NCI-H510A treated with DMSO at 0.1 percent for 48 hours (cell line): ENCODE measurements at places on chromosomes 4 and X.
A peak's percentile ranks its signal among the peaks of the same experiment; 100 is the strongest.

DNA sequence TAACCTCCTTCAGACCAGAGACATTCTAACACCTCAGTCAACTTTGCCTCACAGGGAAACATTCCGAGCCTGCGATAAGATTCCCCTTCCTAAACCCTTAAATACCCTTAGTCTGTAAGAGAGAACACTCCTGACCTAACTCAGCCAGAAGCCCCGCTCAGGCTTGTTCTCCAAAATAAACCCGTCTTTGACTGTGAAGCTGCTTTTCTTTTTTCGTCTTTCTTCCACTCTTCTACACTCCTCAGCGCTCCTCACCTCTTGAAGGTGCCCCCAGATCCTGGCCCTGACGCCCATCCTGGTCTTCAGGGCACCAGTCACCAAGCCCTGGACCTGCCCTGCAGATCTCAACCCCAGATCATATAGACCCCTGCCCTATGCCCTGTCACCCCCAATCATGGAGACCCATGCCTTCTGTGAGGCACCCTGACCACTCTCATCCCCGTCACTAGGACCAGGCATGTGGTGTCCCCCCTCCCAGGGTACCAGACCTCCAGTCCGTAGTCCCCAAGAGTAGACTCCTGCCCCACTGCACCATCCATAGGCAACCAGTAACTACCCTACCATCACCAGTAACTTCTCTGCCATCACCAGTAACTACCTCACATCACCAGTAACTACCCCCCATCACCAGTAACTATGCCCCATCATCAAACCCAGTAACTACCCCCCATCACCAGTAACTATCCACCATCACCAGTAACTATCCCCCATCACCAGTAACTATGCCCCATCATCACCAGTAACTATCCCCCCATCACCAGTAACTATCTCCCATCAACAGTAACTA lies 3.5 kb downstream of the ASMTL start:
- DNase-seq: no peak

DNA sequence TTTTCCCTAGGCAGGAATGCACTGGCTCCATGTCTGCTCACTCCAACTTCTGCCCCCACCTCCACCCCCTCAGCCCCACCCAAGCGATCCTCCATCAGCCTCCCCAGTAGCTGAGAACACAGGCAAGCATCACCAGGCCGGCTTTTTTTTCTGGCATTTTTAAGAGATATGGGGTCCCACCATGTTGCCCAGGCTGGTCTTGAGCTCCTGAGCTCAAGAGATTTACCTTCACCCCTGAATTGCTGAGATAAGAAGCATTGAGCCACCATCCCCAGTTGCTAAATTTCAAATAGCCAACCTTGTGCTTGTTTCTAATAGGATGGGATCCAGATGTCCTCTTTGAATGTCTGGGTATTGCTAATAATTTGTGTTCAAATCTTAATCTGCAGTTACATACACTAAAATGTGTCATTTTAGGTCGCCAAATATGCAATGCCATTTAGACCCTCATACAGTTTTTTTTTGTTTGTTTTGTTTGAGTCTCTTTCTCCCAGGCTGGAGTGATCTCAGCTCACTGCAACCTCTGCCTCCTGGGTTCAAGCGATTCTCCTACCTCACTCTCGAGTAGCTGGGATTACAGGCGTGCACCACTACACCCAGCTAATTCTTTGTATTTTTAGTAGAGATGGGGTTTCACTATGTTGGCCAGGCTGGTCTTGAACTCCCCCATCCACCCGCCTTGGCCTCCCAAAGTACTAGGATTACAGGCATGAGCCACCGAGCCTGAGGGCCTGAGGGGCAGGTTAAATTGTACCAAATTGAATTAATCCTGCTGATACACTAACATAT lies 8.8 kb downstream of the LARP7 start:
- no peak for DNase-seq

DNA sequence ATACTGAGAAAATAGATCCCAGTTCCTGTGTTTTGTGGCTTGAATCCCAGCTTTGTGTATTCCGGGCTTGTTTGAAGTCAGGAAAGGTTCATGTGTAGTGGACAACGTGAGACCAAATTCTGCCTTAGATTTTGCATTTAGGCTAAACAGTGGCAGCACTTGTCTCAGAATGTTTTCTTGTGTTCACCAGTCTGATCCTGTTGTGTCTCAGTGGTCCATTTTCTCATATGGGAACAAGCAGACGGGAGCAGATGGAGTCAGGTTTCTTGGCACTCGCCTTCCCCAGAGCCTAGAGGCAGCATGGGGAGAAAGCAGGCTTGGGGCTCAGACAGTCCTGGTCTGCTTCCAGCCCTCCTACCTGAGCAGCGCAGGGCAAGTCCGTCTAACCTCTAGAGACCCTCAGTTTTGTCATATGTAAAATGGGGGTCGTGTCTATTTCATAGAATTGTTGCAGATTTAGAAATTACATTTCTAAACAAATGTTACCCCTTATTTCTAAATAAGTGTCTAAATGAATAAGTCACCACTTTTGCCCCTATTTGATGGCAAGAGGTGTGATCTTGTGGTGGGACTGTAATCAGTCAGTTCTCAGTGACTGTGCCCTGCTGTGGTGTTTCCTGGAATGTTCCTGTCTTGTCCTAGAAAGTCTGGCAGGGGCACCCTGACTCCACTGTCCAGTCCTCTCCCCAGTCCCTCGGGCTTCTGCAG lies 28.3 kb upstream of the MSANTD1 start:
- no peak for DNase-seq

DNA sequence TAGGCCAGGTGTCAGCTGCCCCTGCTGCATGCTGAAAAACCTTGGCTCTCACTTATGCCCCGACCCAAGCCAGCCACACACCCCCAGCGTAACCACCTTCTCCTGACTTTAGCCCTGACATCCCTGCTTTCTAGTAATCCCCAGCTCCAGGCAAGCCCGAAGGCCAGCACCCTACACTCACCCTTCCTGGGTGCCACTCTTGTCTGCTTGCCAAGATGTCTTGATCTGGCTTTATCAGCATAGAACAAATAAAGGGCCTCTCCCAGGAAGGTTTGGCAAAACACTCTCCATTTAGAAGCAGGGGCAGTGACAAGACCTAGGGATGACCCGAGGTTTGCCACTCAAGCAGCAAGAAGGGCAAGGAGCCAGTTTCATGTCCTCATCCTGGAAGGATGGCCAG lies 6.8 kb upstream of the MAP9 start:
- DNase-seq: no peak

GRCh38 chrX:43349363-43349762 lies 306.7 kb upstream of the MAOA start:
- DNase-seq: peak; percentile 40

- no peak for DNase-seq
Observed at GRCh38 chr4:33579951-33580350, 2664.4 kb downstream of the ARAP2 start.

GRCh38 chr4:149113804-149114430 lies 671.7 kb upstream of the NR3C2 start:
- DNase-seq: no peak

DNA sequence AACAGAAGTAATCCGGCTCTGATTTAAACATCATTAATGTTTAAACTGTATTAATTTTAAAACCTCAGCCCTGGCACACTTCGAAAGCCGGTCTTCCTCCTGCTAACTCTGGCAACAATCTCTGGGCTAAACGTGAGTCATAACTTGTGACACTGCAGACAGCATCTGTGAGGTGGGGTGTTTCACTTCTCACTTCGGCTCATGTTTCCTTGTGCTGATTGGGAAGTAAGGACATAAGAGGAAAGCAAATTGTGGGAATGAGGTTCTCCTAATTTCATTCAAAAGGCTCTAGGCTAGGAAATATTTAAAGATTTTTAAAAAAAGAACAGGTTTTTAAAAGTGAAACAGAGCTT lies 139.9 kb upstream of the USP9X start:
- no peak for DNase-seq
